SJSA1 (cell line): ENCODE measurements at places on chromosomes 5 and 9. TPM values are rescaled to one million over a fixed set of nuclear protein-coding genes. Genes with fewer than 3 reads are reported as not detected.

The LRRC70 gene
- total RNA-seq: 0.71 and 1.1 TPM in 2 replicates

The VLDLR gene
- total RNA-seq: 1.1 and 3.9 TPM in 2 replicates

The TIMD4 gene
- total RNA-seq: not detected in 2 replicates

The CXCL14 gene
- 0.29 TPM in 1 of 2 replicates, not detected in the other for total RNA-seq

The NDUFAF2 gene
- total RNA-seq: 45.2 and 66.8 TPM in 2 replicates

The TCF7 gene
- total RNA-seq: 17.8 and 33.5 TPM in 2 replicates

The STPG3 gene
- total RNA-seq: not detected in 2 replicates

The GKAP1 gene
- 0.37 and 19.0 TPM in 2 replicates for total RNA-seq

The IFNE gene
- total RNA-seq: 0.24 TPM in 1 of 2 replicates, not detected in the other

The HBEGF gene
- total RNA-seq: 44.2 and 46.9 TPM in 2 replicates

The BTNL9 gene
- not detected in 2 replicates for total RNA-seq

GRCh38 chr9:122446819-122447484 lies 30.8 kb downstream of the OR1J1 start:
- no peak for DNase-seq

DNA sequence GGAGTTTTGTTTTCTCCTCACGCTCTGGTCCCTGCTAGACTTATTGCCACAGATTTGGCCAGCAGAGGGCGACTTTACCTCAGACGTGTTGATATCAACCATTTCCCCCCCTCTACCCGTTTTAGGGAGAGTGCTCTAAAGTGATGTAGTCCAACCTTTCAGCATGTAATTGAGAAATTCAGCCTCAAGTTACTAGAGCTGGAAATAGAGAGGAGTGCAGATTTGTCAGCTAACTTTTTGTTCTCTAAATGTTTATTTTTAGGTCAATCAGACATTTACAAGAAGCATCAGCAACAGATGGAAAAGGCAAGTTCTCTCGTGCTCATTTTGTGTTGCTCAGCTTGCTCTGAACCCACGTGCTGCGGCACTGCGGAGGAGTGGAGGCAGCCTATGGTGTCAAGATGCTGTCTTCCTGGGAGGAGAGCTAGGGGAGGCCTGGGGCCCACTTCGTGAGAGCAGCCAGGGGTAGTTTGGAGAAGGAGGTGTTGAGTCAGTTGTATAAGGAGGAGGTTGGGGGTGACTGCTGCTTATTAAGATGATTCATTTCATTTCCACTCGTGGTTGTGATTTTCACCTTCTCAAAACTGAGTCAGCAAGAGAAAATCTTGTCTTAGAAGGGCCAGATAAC lies 53.6 kb downstream of the GPR107 start:
- DNase-seq: peak; percentile 66

DNA sequence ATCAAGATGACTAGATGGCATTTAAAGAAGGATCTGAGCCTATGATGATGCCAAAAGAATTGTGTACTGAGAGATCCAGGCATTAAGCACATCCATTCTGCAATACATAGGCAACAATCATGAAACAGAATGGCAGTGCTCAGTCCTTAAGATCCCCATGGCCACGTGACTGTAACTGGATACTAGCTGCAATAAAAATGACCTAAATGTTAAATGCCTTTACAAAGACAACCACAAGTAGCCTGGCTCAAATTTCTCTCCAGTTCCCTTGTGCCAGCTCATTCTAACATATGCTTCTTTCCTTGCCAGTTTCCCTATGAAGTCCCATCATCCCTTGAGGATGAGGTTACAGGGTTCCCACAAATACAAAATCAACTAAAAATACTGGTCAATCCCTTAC lies 148.3 kb upstream of the GHR start:
- DNase-seq: no peak

- DNase-seq: no peak
These were observed 57.0 kb upstream of the GNE start for GRCh38 chr9:36315283-36315682.

DNA sequence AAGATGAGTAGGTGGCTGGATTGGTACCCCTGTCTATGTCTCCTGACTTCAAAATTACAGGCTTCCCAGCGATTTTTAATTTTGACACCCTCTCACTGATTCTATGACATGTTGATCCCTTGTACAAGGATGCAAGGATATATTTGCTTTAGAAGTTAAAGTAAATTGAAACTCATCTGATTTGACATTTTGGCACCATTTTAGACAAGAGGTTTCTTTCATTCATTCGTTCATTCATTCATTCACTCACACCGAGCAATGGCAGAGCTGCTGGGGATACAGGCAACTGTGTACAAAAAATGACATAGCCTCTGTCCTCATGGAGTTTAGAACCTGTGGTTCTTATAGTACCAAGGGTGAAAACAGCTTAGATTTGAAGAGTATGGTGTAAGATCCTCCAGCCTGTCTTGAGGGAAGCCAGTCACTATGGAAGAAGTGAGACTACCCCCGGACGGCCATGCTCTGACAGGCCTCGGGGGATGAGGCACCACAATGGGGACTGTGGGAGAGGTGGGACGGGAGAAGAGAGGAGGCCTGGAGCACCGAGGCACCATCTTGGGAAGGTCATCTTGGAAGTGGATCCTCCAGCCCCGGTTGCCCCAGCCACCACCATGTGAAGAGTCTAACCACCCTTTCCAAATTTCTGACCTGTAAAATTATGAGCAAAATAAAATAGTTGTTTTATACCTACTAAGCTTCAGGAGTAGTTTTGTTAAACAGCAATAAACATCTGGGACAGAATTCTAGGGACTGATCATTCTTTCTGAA lies 16.2 kb downstream of the STC2 start:
- no peak for DNase-seq

DNA sequence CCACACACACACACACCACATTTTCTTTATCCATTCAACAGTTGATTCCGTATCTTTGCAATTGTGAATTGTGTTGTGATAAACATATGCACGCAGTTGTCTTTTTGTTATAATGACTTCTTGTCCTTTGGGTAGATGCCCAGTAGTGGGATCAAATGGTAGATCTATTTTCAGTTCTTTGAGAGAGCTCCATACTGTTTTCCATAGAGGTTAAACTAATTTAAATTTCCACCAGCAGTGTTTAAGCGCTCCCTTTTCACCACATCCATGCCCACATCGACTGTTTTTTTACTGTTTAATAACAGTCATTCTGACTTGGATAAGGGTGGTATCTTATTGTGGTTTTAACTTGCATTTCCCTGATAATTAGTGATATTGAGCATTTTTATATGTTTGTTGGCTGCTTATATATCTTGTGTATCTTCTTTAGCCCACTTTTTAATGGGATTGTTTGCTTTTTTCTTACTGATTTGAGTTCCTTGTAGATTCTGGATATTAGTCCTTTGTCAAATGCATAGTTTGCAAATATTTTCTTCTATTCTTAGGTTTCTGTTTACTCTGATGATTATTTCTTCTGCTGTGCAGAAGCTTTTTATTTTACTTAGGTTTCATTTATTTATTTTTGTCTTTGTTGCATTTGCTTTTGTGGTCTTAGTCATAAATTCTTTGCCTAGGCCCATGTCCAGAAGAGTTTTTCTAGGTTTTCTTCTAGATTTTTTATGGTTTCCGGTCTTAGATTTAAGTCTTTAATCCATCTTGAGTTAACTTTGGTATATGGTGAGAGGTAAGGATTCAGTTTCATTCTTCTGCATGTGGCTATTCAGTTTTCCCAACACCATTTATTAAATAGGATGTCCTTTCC lies 82.4 kb downstream of the SH3RF2 start:
- peak; percentile 81 for DNase-seq

GRCh38 chr5:120910629-120911028 lies 446.5 kb downstream of the PRR16 start:
- no peak for DNase-seq

- DNase-seq: peak; percentile 16
These were observed 36.9 kb downstream of the ANKRD33B start for GRCh38 chr5:10600626-10601245.

DNA sequence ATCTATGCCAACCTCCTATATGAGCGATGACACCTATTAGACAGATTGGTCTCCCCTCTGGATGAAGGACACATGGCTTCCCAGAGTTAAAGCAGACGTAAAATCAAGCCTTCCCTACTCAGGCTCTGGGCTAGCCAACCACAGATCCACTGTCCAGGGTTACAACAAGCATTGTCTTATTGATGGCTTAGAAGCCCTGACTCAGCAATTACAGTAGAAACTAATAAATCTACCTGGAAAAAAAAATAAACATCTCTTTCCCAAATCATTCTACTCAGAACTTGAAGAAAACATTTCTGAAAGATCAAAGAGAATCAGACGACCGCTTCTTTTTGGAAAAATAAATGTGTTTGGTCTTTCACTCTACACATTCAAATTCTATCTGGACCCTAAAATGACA lies 189.3 kb downstream of the GLIS3 start:
- DNase-seq: no peak

- no peak for DNase-seq
These were observed 299.3 kb downstream of the RASEF start for GRCh38 chr9:82763656-82764055.

DNA sequence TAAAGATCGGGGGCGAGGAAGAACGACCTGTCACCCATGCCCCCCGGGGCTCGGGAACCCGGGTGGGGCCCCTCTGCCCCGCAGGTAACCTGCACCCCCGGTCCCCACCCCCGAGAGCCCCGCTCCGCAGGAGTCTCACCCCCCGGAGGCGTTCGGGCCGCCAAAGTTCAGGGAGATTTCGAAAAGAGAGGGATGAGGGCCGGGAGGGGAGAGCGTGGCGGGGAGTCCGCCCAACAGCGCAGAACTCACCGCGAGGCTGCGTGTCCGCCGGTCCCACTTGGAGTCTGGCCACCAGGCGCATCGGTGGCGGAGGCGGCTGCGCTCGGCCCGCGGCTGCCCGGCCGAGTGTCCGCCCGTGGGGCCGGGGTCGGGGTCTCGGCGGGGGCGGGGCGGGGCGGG lies at the start of gene PHF19:
Gene PHF19, minus strand, starts transcription at position 347 of the 399 bp plus-strand sequence. CDS start 2,447 bp downstream, outside the sequence.
- peak; percentile 61 for DNase-seq

DNA sequence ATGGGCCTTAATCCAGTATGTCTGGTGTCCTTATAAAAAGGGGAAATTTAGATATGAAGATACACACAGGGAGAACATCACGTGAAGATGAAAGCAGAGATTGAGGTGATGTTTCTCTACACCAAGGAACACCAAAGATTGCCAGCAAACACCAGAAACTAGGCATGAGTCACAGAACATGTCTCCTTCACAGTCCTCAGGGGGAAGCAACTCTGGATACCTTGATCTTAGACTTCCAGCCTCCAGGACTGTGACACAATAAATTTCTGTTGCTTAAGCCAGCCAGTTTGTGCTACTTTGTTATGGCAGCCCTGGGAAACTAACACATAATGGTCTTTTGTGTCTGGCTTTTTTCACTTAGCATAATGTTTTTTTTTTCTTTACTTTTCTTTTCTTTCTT lies 41.2 kb upstream of the STRBP start:
- DNase-seq: no peak
